ENCODE measurements at places on chromosomes 13 and 19. TPM values are rescaled to one million over a fixed set of nuclear protein-coding genes. Genes with fewer than 3 reads are reported as not detected.

- peaks cover 48% of the 10 kb centered on the region for H3K4me1 ChIP-seq
- H3K27ac ChIP-seq, result no peak overlapping the region
Measured at GRCh38 chr19:41866284-41866683, 6.2 kb downstream of the RPS19 start.

The CDADC1 gene
- total RNA-seq, result 2.8 TPM

The EIF3K gene
- total RNA-seq, result 596 TPM

- DNase-seq, result no peak
- H3K4me3 ChIP-seq, result no peak overlapping the region
- no peaks in the 10 kb centered on the region for H3K4me1 ChIP-seq
- H3K36me3 ChIP-seq, result no peaks in the 10 kb centered on the region
Measured at GRCh38 chr13:50842251-50842989, 1.1 kb downstream of the DLEU7 start.

- no peak for DNase-seq
- H3K27ac ChIP-seq, result no peak overlapping the region
Measured at GRCh38 chr19:50821248-50821612, 2.4 kb downstream of the KLK1 start.

DNA sequence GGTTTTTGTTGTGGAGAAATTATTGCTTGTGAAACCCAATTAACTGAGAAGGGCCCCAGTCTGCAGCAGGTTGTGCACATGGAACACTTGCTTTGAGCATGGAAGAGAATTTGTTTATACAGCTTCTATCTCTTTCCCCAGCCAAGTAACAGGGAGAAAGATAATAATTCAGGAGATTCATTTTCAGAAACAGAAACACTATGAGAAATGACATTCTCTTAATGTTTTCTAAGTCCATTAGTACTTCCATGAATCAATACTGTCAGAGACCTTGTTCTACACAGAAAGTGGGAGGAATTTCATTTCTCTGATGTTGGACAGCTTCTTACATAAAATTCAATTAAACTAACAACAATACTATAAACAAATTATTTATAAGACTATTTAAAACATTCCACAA, 446.3 kb downstream of the KLF12 start:
- DNase-seq, result no peak
- H3K36me3 ChIP-seq, result no peaks in the 10 kb centered on the region
- no peak overlapping the region for H3K27ac ChIP-seq
- no peaks in the 10 kb centered on the region for H3K27me3 ChIP-seq
- no peaks in the 10 kb centered on the region for H3K4me1 ChIP-seq

- H3K4me3 ChIP-seq, result no peak overlapping the region
- no peak overlapping the region for H3K27ac ChIP-seq
- no peaks in the 10 kb centered on the region for H3K4me1 ChIP-seq
- no peak for DNase-seq
- no peaks in the 10 kb centered on the region for H3K36me3 ChIP-seq
Measured at GRCh38 chr19:43372462-43372861, 19.0 kb downstream of the CD177 start.

GRCh38 chr13:69947582-69947981, 160.0 kb upstream of the ATXN8OS start:
- no peak overlapping the region for H3K4me3 ChIP-seq
- no peak overlapping the region for H3K27ac ChIP-seq
- no peak for DNase-seq
- H3K36me3 ChIP-seq, result no peaks in the 10 kb centered on the region
- H3K27me3 ChIP-seq, result no peaks in the 10 kb centered on the region

GRCh38 chr13:108000998-108001397, 214.3 kb downstream of the LIG4 start:
- no peak for DNase-seq
- no peaks in the 10 kb centered on the region for H3K27me3 ChIP-seq
- H3K4me3 ChIP-seq, result no peak overlapping the region

GRCh38 chr13:75486146-75487062, 4.4 kb upstream of the TBC1D4 start:
- no peaks in the 10 kb centered on the region for H3K36me3 ChIP-seq
- DNase-seq, result no peak
- H3K27ac ChIP-seq, result no peak overlapping the region
- peaks cover 1% of the 10 kb centered on the region for H3K27me3 ChIP-seq
- no peak overlapping the region for H3K4me3 ChIP-seq

GRCh38 chr13:80787604-80788003, 446.7 kb upstream of the SPRY2 start:
- H3K4me1 ChIP-seq, result no peaks in the 10 kb centered on the region
- no peak for DNase-seq
- no peaks in the 10 kb centered on the region for H3K36me3 ChIP-seq
- H3K4me3 ChIP-seq, result no peak overlapping the region
- H3K27me3 ChIP-seq, result no peaks in the 10 kb centered on the region

- DNase-seq, result no peak
- H3K36me3 ChIP-seq, result no peaks in the 10 kb centered on the region
- no peaks in the 10 kb centered on the region for H3K27me3 ChIP-seq
- no peak overlapping the region for H3K4me3 ChIP-seq
- H3K27ac ChIP-seq, result no peak overlapping the region
Measured at GRCh38 chr13:41386211-41386610, 71.1 kb upstream of the RGCC start.

DNA sequence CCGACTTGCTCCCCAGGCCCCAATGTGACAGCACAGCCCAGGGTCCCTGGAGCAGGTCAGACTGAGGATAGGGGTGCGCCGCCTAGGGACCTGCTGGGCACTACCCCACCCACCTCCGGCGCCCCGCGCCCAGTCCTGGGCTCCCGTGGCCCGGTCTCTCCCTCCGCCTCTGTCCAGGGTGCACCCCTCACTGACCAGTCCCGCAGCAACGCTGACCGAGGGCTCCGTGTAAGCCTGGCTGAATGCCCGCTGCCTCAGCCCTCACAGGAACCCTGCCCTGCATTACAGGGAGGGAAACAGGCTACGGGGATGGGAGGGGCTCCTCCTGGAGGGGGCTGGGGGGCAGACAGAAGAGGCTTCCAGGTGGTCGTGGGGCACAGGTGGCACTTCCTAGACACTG, 31.7 kb downstream of the GPX4 start:
- DNase-seq, result no peak
- peak overlapping the region; percentile 9 for H3K27ac ChIP-seq
- no peaks in the 10 kb centered on the region for H3K36me3 ChIP-seq
- peaks cover 15% of the 10 kb centered on the region for H3K4me1 ChIP-seq
- no peak overlapping the region for H3K4me3 ChIP-seq

DNA sequence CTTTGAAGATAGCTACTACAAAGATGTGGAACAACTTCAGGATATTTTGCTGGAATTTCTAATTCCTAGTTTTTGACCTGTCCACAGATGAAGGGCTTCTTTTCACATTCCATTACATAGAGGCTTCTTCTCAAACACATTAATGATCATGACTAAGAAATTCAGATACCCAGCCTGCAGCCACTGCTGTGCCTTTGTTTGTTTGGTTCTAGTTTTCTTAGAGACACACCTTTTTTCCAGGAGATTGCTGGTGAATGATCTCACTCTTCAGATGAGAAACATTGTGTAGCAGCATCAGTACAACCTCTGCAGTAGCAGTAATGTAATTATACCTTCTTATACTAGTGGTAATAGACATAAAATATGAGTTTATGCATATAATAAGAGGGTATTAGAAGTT, 5.0 kb downstream of the TDRD3 start:
- H3K4me3 ChIP-seq, result no peak overlapping the region
- peaks cover 12% of the 10 kb centered on the region for H3K4me1 ChIP-seq
- no peaks in the 10 kb centered on the region for H3K27me3 ChIP-seq
- H3K27ac ChIP-seq, result no peak overlapping the region

- no peaks in the 10 kb centered on the region for H3K36me3 ChIP-seq
- peak overlapping the region; percentile 55 for H3K4me3 ChIP-seq
- H3K4me1 ChIP-seq, result peaks cover 10% of the 10 kb centered on the region
Measured at GRCh38 chr19:4580021-4580901, 20.8 kb upstream of the SEMA6B start.

The ETV2 gene
- total RNA-seq, result 0.54 TPM

- no peak overlapping the region for H3K4me3 ChIP-seq
- peak; percentile 91 for DNase-seq
- H3K27ac ChIP-seq, result no peak overlapping the region
- no peaks in the 10 kb centered on the region for H3K4me1 ChIP-seq
Measured at GRCh38 chr19:47863514-47863936, 4.5 kb downstream of the TPRX2 start.

The SHISA7 gene
- total RNA-seq, result not detected

DNA sequence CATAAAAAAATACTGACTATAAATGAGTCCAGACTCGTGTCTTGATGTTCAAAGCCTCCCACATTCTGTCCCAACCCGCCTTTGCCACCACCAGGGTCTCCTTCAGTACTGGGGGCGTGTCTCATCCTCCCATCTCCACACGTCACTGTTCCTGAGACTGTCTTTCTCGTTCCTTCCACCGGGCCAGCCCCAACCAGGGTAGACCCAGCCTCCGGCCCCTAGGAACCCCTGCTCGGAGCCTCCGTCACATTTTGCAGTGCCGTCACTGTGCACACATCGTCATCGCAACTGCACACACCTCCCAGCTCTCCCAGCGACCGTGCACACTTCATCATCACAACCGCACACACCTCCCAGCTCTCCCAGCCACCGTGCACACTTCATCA, 73.4 kb downstream of the SPACA7 start:
- no peak overlapping the region for H3K4me3 ChIP-seq
- H3K27ac ChIP-seq, result no peak overlapping the region
- H3K27me3 ChIP-seq, result no peaks in the 10 kb centered on the region
- no peaks in the 10 kb centered on the region for H3K4me1 ChIP-seq

DNA sequence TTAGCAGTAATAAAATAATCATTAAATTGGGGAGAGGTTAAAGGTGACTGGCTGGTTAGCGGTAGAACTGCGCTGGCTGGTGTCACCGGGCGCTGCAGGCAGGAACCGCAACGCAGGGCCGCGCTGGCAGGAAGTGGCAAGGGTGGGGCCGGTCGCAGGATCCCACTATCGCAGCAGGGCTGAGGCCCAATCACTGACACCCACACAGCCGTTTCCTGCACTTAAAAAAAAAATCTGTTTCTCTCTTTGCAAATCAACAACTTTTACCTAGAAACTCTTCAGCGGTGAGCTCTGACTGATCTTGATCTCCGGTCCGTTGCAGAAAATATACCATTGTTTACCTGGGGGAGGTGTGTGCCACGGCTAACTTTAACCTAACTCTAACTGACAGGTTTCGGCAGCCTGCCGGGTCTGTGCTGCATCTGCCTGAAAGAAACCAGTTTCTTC, 46.9 kb downstream of the KLF2 start:
- peak overlapping the region; percentile 46 for H3K27ac ChIP-seq
- no peaks in the 10 kb centered on the region for H3K27me3 ChIP-seq
- H3K4me1 ChIP-seq, result peaks cover 25% of the 10 kb centered on the region

The ZNF253 gene
- 16.6 TPM for total RNA-seq

The SIGLEC8 gene
- total RNA-seq, result 0.12 TPM

DNA sequence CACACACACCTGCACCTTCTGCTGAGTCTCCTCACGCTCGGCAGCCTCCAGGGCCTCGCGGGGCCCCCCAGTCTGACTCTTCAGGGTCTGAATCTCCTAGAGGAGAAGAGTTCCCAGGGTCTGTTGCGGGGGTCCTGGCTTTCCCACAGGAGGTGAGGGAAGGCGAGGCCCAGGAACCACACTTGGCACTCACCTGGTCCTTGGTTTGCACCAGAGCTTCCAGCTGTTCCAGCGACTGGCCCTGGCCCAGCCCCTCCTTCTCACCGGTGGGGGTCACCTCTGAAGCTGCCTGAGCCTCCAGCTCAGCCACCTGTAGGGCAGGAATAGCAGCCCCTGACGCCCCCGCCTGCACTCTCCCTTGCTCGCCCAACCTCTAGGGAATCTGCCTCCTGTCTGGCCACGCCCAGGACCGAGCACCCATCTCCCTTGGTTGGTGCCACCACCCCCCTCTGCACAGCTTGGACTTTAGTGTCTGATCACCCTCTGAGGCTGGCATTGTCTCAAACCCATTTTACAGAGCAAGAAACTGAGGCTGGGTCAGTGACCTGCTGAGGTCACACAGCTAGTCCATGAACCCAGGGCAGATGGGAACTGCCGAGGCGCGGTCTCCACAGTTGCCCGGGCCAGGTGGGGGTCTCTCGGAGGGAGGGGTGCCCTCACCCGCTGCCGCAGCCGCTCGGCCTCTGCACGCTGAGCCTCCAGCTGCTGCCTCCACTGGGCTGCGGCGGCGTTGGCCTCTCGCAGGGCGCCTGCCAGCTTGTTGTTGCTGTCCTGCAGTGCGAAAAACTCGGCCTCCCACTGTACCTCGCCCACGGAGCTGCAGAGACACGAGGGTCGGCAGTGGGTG, 9.5 kb downstream of the HOMER3 start:
- H3K4me3 ChIP-seq, result no peak overlapping the region
- no peak overlapping the region for H3K27ac ChIP-seq

GRCh38 chr13:112840472-112841302, 128.3 kb upstream of the MCF2L start:
- peaks cover 15% of the 10 kb centered on the region for H3K36me3 ChIP-seq
- DNase-seq, result no peak
- no peak overlapping the region for H3K27ac ChIP-seq
- peaks cover 20% of the 10 kb centered on the region for H3K4me1 ChIP-seq

DNA sequence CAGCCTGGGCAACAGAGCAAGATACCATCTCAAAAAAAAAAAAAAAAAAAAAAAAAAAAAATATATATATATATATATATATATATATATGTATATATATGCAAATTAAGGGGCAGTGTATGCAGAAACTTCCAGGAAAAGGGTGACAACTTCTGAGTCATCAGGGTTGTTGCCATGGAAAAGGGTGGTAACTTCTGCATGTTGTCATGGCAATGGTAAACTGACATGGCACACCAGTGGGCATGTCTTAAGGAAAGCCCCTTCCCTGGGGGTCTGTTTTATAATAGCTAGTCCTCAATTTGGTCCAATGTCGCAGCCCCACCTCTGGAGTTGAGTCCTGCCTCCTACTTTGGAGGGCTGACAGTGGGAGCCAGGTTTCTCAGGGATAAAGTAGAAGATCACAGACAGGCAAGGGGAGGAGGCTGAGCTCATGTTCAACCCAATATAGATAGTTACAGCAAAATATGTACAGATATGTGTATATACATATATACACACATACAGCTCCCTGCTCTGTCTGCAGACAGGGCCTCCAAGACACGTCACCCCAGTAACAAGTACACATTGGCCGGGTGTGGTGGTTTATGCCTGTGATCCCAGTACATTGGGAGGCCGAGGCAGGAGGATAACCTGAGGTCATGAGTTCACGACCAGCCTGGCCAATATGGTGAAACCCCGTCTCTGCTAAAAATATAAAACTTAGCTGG, 7.2 kb upstream of the FCHO1 start:
- no peaks in the 10 kb centered on the region for H3K27me3 ChIP-seq
- no peak for DNase-seq
- no peak overlapping the region for H3K4me3 ChIP-seq
- H3K27ac ChIP-seq, result no peak overlapping the region

The CYP2F1 gene
- not detected for total RNA-seq

All from heart left ventricle (tissue), 16 donors.